ENCODE measurements at places on chromosomes 12 and 14. TPM values are rescaled to one million over a fixed set of nuclear protein-coding genes. Genes with fewer than 3 reads are reported as not detected.

DNA sequence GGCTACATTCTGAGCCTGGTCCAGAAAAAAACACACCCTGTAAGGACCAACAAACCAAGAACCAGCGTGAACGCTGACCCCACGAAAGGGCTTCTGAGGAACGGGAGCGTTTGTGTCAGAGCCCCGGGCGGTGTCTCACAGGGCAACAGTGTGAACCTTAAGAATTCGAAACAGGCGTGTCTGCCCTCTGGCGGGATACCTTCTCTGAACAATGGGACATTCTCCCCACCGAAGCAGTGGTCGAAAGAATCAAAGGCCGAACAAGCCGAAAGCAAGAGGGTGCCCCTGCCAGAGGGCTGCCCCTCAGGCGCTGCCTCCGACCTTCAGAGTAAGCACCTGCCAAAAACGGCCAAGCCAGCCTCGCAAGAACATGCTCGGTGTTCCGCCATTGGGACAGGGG lies 7.9 kb downstream of the DACT1 start:
- H3K4me3 ChIP-seq, result no peak overlapping the region
- H3K36me3 ChIP-seq, result peaks cover 45% of the 10 kb centered on the region
- H3K27me3 ChIP-seq, result no peaks in the 10 kb centered on the region
- H3K27ac ChIP-seq, result no peak overlapping the region

DNA sequence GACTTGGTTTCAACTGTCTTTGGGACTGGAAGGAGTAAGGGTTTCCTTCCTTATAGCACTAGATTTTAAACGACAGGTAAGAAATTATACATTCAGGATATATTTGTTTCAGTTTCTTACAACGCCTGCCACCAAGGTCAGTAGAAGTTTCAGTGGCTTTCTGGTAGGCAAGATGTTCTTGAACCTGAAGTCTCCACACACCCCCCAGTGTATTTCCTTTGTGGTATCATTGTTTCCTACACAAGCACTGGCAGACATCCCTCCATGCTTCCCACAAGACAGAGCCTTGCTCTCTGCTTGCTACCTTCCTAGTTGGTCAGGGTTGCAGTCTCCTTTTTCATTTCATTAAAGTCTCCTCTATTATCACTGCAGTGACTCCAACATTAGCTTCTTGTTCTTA lies 283.1 kb downstream of the FLRT2 start:
- no peak for DNase-seq
- no peaks in the 10 kb centered on the region for H3K4me1 ChIP-seq
- no peaks in the 10 kb centered on the region for H3K27me3 ChIP-seq
- H3K36me3 ChIP-seq, result no peaks in the 10 kb centered on the region

- no peak overlapping the region for H3K27ac ChIP-seq
- H3K36me3 ChIP-seq, result peaks cover 37% of the 10 kb centered on the region
- DNase-seq, result peak; percentile 59
- H3K4me3 ChIP-seq, result no peak overlapping the region
- no peaks in the 10 kb centered on the region for H3K27me3 ChIP-seq
Measured at GRCh38 chr12:79874665-79875064, 60.2 kb downstream of the PPP1R12A start.

Gene CDKN1B
- 43.3 TPM for total RNA-seq

DNA sequence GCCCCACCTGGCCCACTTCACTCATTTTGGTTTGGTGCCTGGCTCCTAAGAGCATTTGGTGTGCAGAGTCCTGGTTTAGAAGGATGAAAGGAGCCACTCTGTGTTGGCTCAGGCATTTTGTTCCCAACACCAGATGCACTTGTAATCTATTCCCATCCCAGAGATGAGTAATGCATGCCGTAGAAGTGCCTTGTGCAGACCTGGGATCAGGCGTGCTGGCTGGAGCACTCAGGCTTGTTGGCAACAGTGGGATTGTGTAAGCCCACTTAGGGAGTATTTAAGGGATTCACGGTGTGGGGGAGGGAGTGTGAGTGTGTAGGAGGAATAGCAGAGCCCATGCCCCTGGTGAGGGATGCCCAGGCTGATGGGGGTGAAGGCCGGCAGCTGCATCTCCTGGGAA lies 501.5 kb upstream of the TBX3 start:
- no peak for DNase-seq
- no peak overlapping the region for H3K4me3 ChIP-seq
- H3K4me1 ChIP-seq, result no peaks in the 10 kb centered on the region
- H3K27me3 ChIP-seq, result peaks cover under 1% of the 10 kb centered on the region

- no peak overlapping the region for H3K27ac ChIP-seq
- peak; percentile 81 for DNase-seq
- H3K36me3 ChIP-seq, result no peaks in the 10 kb centered on the region
- peaks cover 21% of the 10 kb centered on the region for H3K4me1 ChIP-seq
- H3K27me3 ChIP-seq, result no peaks in the 10 kb centered on the region
- no peak overlapping the region for H3K4me3 ChIP-seq
Measured at GRCh38 chr14:65927931-65928356, 515.4 kb downstream of the FUT8 start.

GRCh38 chr14:75350505-75351060 lies 72.0 kb downstream of the FOS start:
- no peak overlapping the region for H3K27ac ChIP-seq
- no peak overlapping the region for H3K4me3 ChIP-seq
- DNase-seq, result no peak
- no peaks in the 10 kb centered on the region for H3K36me3 ChIP-seq
- no peaks in the 10 kb centered on the region for H3K4me1 ChIP-seq
- H3K27me3 ChIP-seq, result no peaks in the 10 kb centered on the region

GRCh38 chr12:126789963-126790362 lies 1477.0 kb upstream of the TMEM132C start:
- H3K27ac ChIP-seq, result no peak overlapping the region
- no peak for DNase-seq
- H3K4me3 ChIP-seq, result no peak overlapping the region
- H3K27me3 ChIP-seq, result no peaks in the 10 kb centered on the region
- H3K36me3 ChIP-seq, result no peaks in the 10 kb centered on the region

Gene GLIPR1L1
- total RNA-seq, result not detected

Gene RHOJ
- total RNA-seq, result 0.25 TPM

GRCh38 chr12:9094512-9095206 lies 21.1 kb downstream of the A2M start:
- no peak overlapping the region for H3K27ac ChIP-seq
- H3K4me3 ChIP-seq, result no peak overlapping the region
- DNase-seq, result no peak
- H3K27me3 ChIP-seq, result no peaks in the 10 kb centered on the region
- no peaks in the 10 kb centered on the region for H3K4me1 ChIP-seq
- no peaks in the 10 kb centered on the region for H3K36me3 ChIP-seq

DNA sequence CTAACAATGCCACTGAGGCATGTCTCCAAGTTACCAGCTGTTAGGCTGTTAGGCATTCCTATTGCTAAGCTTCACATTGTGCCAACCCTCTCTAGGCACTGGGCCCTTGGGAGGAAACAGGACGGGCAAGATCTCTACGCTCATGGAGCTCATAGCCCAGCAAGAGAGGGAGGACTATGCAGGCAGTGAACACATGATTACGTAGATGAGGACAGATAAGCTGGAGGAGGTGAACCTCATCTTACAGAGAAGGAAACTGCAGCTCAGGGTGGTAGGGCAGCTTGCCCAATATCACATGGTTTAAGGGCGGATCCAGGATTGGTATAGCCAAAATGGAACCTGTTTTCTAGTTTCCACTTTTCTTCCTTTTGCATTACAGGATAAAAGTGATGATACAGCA lies 7.8 kb downstream of the UBE3B start:
- DNase-seq, result no peak
- H3K36me3 ChIP-seq, result peaks cover 70% of the 10 kb centered on the region
- no peaks in the 10 kb centered on the region for H3K4me1 ChIP-seq
- no peaks in the 10 kb centered on the region for H3K27me3 ChIP-seq

Gene PZP
- 0.20 TPM for total RNA-seq

All from endodermal cell (in vitro differentiated cells).